ENCODE measurements at places on chromosomes 5 and 9.

GRCh38 chr5:121962347-121962670 lies 534 bp downstream of the SRFBP1 start:
- no peak for DNase-seq

- DNase-seq = peak; percentile 94
Observed at GRCh38 chr9:126500600-126501382, 112.9 kb upstream of the LMX1B start.

DNA sequence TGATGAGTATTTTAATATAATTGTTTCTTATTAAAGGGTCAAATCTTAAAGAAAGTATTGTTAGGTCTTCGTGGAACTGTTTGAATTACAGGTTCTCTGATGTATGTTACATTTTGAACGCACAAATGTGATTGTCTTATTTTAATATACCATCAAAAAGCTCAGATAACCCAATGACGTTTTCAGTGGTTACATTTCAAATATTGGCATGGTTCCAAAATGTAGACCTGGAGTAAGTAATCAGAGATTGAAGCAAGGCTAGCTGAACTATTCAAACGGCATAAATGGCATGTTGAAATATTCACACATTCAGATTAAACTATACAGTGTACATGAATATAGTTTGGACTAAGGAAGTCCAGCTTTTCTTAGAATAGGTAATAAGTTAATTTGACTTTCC lies 281.7 kb upstream of the EFNA5 start:
- DNase-seq = no peak

- DNase-seq = no peak
Observed at GRCh38 chr5:142314109-142314508, 10.7 kb downstream of the SPRY4 start.

GRCh38 chr5:927172-928015 lies 34.7 kb downstream of the TRIP13 start:
- no peak for DNase-seq

DNA sequence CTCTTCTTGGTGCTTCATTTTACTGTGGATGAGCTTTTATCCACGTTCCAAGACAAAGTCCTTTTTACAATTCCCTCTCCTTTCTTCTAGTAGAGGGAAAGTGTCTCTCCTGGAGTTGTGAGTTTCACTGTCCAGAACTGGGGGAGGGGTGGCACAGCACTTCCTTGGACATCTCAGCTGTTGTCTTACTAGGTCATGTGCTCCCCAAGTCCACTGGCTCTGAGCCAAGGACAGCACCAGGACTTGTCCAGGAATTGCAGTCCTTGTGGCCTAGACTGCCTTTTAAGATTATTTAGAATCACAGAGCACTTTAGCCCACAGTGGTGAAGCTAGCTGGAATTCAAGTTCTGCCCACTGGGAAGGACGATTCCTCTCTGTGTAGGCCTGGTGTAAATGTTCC lies 700.2 kb upstream of the PTPRD start:
- DNase-seq = no peak

- no peak for DNase-seq
Observed at GRCh38 chr5:111530298-111530740, 18.0 kb upstream of the STARD4 start.

DNA sequence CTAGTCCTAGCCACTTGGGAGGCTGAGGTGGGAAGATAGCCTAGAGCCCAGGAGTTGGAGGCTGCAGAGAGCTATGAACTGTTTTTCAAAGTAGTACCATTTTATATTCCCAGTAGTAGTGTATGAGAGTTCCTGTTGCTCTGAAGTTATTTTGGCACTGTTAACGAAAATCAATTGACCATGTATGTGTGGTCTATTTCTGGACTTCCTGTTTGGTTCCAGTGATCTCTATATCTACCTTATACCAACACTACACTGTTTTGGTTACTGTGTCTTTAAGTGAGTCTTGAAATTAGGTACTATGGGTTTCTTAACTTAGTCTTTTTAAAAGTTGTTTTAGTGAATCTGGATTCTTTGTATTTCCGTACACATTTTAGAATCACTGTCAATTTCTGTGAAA lies 13.6 kb downstream of the SLF1 start:
- no peak for DNase-seq

DNA sequence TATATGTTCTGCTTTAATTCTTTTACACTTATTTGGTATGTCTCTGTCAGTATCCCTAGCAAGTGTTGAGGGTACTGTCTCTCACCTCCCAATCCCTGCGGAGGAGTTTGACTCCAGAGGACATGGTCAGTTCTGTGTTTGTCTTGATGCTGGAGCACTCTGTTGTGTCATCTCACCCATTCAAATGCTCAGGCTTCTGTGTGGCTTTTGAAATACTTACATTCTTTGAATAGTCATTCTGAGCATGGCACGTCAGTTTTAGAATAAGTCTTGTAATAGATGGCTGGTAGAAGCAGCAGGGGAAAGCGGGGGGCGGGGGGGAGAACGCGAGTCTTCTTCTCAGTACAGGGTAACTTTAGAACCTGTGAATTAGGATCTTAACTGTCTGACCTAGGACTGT lies 12.3 kb downstream of the MAST4 start:
- no peak for DNase-seq

GRCh38 chr5:139037732-139038131 lies 160.4 kb downstream of the SIL1 start:
- no peak for DNase-seq

- DNase-seq = no peak
Observed at GRCh38 chr5:147853372-147853987, 22.0 kb upstream of the SPINK1 start.

DNA sequence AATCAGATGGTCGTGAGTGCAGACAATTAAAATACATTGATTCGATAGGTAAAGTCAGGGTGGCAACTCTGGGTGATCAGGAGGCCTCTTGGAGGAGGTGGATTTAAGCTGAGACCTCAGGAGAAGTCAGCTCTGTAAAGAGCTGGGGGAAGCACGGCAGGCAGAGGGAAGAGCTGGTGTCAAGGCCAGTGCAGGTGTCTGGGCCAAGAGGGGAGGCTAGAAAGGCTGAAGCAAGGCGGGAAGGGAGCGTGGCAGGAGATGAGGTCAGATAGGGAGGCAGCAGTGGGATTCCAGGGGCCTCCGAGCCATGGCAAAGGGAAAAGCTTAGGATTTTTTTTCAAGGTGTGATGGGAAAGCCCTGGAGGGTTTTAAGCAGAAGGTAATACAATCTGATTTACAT lies 178.7 kb downstream of the FSTL4 start:
- DNase-seq = no peak

DNA sequence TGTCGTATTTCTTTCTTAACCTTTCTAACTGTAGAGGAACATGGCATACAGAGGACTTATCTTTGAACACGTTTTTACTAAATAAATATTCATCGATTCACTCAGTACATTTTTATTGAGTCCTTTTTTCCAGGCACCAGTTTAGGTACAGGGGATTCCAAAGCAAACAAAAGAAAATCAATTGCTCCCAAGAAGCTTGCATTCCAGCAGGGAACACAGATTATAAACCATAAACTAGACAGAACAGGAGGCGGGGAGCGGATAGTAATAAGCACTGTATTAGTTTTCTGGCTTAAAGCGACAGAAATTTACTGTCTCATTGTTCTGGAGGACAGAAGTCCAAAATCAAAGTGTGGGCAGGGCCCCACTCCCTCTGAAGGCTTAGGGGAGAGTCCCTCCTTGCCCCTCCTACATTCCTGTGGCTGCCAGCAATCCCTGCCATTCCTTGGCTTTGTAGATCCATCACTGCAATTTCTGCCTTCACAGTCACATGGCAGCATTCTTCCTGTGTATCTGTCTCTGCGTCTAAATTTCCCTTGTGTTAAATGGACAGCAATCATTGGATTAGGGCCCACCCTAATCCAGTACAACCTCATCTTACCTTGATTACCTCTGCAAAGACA lies 115.5 kb downstream of the COL23A1 start:
- DNase-seq = no peak

DNA sequence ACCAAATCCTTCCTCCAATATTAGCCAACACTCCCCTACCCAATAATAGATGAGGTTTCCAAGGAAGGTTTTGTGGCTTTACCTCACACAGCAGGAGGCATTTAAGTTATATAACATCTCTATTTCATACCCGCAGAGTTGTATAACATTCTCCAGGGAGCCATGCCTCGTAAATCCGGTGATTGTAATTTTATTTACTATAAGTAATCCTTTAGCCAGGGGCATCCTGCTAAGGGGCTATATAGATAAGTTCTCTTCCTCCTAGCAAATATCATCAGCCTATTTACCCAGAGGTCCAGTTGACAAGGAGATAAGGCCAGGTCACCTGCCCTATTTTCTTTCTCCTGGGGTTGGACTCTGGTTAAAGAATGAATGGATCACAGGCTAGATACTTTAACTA lies 2051.0 kb downstream of the EFNA5 start:
- no peak for DNase-seq

DNA sequence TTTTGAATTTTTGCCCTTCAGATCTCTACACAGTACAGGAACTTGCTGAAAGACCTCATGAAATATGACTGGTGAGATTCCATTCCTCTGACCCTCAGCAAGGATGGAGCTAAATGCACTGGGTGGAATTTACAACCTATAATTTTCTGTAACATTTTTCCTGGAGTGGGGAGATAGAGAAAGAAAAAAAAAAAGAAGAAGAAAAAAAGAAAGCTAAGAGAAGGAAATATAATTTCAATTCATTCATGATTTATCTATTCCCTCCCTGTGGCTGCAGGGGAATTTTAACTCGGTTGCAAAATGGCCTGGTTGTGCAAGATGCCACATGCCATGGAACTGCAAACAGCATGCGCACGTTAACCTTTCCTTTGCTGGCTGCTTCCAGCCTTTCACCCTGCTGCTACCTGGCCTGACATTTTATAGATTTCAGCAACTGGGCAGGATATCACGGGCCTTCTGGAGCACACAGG lies 155.4 kb downstream of the FSTL4 start:
- DNase-seq = no peak

DNA sequence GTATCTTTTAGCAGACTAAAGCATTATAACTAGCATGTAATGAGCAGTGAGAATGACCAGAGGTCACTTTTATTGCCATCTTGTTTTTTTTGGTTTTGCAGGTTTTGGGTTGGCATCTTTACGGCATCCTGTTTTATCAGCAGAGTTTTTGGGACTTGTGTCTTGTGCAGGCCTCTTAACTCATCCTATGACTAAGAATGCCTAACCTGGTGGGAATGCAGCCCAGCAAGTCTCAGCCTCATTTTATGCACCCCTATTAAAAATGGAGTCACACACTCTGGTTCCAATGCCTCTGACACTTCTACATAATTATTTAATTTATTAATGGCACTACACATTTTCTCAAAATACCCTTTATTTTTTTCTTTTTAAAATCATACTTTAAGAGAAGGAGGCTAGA lies 726.5 kb upstream of the RIOK2 start:
- DNase-seq = no peak

DNA sequence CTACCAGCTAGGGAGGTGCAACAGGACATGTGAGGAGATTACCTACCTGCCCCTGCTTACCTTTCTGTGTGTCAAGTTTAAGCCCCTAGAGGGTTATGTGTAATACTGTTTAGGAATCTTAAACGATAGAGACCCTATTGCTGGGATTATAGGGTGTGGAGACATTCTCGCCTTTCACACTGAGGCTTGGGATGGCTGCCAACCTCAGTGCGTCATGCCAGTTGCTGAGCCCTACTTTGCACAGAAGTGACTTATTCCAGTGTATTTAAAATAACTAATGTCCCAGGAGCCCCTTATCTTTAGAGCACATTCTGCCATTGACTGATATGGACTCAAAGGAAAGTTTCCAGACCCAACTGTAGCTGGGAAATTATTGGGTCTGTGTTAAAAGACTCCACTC lies 76.6 kb upstream of the XPA start:
- DNase-seq = no peak

DNA sequence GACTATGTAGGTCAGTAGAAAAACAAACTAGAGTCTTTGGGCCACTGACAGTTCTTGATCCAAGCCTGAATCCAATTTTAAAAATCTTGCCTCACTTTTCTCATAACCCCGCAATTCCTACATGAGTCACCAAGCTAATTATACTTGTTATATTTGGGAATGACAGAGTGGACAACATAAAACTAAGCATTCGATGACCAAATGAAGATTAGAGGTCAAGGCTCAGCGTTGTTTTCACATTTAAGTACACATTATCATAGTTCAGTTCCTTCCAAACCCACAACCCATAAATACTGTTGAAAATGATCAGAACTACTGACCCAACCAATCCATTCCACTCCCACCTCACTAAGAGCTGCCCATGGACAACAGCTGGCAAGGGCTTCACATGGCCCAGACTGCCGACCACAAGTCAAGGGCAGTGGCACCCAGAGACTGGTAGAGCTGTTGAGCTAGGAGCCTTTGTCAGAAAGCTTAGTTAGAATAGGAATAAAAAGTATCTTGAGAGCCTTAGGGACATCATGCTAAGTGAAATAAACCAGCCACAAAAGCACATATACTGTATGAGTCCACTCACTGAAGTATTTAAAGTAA lies 64.2 kb downstream of the MYO10 start:
- DNase-seq = no peak

DNA sequence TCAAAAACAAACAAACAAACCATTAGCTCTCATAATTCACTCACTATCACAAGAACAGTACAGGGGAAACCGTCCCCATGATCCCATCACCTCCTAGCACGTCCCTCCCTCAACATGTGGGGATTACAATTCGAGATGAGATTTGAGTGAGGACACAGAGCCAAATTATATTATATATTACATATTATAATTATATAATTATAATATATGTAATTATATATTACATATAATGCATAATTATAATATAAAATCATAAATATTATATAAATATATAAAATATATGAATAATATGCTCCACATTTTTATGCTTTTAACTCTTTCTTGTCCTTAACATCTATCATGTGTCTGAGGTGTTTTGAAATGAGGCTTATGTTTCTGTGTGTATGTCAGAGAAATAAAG lies 3.4 kb upstream of the C9 start:
- DNase-seq = no peak

GRCh38 chr5:154593071-154593470 lies 115.0 kb upstream of the HAND1 start:
- DNase-seq = no peak

- peak; percentile 58 for DNase-seq
Observed at GRCh38 chr5:141677415-141677814, 4.6 kb downstream of the ARAP3 start.

GRCh38 chr9:21611891-21612290 lies 129.8 kb upstream of the IFNE start:
- DNase-seq = no peak

DNA sequence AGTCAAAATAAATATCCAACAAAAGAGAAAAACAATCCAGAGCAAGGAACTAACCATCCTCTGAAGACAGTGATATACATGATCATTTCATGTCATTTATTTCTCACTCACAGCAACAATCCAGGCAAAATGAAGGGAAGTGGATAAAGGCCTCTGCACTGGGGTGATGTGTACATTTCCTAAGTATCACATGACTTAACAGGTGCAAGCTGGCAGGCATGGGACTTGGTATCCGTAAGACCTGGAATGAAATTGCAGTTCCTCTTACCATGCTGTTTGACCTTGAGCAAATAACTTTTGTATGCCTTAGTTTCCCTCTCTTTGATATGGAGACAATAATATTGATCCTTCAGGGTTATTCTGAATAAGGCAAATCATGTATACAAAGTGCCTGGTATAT lies 77.6 kb downstream of the PRLR start:
- DNase-seq = no peak

All from BE2C (cell line).